Activated T-cell treated with anti-CD3 and anti-CD28 coated beads, Interleukin-2, amount 50 U/mL, for 4 hours (primary cell): ENCODE measurements at places on chromosomes 13 and 19.

DNA sequence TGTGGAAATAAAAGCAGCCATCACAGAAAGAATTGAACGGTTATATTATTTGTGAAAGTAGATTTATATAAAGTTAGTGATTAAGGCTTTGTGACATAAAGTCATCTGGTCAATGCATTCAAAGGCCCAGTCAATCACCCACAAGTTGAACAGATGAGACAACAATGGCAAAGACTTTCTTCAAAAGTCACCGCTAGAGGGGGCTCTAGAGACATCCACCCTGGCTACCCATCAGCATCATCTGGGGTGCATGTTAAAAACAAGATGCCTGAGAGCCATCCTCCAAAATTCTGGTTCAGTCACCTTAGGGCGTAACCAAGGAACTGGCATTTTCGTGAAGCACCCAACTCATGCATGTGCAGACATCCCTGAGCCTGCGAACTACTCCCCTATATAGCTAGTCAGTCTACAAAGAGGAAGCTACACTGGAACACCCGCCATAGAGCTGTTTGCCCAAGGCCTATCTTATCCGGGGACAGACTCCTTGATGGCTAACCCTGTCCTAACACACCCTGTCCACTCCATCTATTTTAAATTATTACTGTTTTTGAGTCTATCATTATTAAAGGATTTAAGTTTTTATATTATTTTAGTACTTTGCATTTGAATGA is 970.5 kb downstream of the UQCRFS1 start:
- no peak for DNase-seq

DNA sequence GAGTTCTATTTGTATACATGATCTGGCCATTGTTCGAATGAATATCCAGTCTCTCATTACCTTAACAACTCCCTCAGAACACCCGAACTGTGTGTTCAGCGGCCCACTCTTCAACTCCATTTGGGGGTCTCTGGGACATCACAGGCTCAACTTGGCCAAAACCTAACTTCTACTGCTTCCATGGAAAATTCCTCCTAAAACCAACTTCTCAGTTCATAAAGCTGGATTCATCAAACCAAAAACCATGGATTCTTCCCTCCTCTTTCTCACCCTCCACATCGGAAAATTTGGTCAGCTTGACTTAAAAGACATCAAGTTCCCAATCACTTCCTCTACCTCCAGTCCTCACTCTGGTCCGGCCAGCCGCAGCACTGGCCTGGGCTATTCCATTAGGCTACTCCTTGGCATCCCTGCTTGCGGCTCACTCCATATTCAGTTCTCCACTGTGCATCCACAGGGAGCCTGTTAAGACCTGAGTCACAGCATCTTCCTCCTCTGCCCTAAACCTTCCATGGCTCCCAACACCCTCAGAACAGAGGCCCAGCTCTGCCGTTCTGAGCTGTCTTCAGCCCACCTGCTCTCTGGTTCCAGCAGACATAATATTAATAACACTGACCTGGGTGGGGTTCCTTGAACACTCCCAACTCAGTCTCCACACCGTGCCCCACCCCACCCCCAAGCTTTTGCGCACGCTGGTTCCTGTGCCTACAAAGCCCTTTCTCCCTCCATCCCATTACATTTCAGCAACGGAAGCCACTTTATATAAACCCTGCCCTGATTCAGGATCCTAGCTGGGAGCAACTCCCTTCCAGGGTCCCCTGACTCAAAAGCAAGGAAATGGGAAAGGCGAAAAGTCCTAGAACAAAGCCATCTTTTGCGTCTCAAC is 1.1 kb downstream of the ZNF792 start:
- no peak for DNase-seq

DNA sequence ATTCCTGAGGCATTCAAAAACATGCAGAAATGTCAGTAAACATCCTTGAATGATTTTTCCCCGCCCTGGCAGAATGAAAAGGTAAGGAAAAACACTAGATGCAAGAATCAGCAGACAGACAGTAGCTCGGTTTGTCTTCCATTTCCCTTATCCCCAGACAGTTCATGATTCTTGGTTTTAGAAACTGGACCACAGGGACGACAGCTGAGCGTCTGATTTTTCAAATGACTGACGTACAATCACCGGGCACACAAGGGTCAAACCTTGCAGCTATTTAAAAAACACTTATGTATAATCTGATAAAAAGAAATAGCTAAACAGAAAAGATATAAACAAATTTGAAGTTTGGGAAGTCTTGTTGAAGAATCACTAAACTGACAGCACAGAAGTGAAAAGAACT is 47.1 kb downstream of the DCLK1 start:
- DNase-seq: no peak

GRCh38 chr19:52227980-52228379 is 38.1 kb downstream of the PPP2R1A start:
- DNase-seq: no peak

DNA sequence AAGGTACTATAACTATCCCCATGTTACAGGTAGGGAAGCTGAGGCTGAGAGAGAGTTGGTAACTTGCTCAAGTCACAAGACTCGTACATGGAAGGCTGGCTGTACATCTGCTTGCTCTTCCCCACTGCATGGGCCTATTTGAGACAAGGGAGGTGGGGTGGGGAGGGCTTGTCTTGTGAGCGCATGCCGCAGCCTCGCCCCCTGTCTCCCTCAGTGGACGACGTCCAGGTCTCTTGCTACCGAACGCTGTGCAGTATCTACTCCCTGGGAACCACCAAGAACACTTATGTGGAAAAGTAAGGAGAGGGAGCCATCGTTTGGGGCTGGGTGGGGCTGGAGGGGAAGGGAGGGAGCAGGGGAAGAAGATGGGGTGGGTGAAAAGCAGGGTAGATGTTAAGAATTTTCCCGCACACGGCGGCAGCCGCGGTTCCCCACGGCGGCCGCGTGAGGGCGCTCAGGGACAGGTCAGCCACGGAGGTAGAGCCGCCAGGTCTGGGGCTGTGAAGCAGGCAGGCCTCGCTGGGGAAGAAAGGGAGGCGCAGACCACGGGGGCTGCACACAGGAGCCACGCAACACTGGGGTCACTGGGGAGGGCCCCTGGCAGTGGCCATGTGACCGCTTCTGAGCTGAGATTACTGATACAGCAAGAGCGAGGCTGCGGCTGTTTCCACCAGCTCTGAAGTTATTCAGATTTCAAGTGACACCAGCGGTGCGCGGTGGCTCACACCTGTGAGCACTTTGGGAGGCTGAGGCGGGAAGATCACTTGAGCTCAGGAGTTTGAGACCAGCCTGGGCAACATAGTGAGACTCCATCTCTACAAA is 81.5 kb downstream of the RYR1 start:
- peak; percentile 73 for DNase-seq

DNA sequence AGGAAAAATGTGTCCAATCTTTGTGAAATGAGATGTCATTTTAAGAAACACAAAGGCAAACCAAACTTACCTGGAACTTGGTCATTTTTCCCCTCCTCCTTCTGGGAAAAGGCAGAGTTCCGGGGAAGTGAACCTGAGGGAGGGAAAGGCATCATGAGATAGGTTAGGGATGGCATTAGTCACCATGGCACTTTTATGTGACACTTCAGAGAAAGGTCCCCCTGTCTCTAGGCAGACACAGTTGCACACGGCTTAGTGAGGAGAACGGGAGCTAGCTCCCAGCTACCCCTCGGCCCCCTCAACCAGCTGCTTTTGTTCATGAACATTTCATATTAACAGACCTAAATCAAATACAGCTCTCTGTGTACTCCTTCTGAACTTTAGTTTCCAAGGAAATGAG is 1.5 kb downstream of the ZNF235 start:
- no peak for DNase-seq
